ENCODE measurements at places on chromosomes 3 and 15.
A peak's percentile ranks its signal among the peaks of the same experiment; 100 is the strongest.

- DNase-seq, result no peak
Observed at GRCh38 chr3:149634573-149634972, 23.3 kb downstream of the WWTR1 start.

- no peak for DNase-seq
Observed at GRCh38 chr15:80609512-80609946, 85.6 kb upstream of the ABHD17C start.

GRCh38 chr3:5186089-5186857 lies 1.2 kb upstream of the EDEM1 start:
- peak; percentile 78 for DNase-seq

DNA sequence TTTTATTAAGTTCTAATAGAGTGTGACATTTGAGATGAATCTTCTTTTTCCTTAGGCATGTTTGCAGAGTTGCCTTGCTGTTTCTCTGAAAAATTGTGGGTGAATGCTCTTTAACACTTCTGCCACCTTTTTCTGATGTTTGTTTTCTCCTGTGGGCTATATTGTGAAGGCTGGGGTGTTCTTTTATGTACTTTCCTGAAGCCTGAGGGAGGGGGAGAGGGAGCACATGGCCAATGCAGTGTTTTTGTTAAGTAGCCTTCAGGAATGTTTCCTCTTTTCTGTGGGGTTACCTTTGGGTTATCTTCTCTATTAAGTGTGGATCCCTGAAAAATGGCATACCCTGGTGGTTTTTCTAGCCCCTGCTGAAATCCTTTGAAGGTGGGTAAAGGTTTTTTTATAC lies 50.2 kb downstream of the CMC1 start:
- no peak for DNase-seq

- no peak for DNase-seq
Observed at GRCh38 chr15:71444866-71445590, 329.8 kb downstream of the THSD4 start.

GRCh38 chr15:94674296-94674695 lies 442.9 kb downstream of the MCTP2 start:
- no peak for DNase-seq

- no peak for DNase-seq
Observed at GRCh38 chr3:124258057-124258500, 266.2 kb upstream of the ROPN1 start.

- no peak for DNase-seq
Observed at GRCh38 chr3:71709908-71710511, 15.2 kb downstream of the EIF4E3 start.

GRCh38 chr15:58490888-58491473 lies 59.2 kb downstream of the LIPC start:
- no peak for DNase-seq

DNA sequence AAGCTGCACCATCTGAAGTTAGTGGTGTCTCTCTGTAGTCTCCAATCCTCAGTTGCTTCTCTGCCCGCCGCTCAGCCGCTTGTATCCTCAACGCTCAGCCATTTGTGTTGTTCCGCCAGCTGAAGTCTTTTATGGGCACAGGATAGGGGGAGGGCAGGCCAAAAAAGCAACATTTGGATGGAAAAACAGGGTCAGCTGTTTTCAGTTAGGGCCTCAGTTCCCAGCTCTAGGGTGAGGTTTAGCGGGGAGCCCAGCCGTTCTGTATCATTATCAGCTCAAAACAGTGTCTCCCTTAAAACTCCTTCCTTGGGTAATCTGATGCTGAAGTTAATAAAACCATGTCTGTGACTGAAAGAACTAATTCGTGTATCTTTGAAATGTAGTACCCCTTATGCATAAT lies 329.5 kb upstream of the AZI2 start:
- no peak for DNase-seq

DNA sequence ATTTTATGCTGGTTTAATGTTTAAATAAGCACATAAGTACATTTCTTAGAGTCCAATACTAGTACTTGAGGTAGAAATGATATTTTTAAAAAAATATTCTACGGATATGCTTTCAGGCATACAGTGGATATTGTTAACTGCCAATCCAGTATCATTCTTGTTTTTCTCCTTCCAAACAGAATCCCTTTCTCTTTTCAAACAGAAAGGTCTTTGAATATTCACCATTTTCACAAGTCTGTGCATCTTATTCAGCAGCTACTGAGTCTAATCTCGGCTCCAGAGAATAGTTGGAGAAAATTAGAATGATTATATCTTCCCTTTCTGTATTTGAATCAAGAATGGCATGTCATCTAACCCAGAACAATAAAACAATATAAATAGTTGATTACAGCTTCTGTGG lies 174.5 kb downstream of the GOLGA6L6 start:
- DNase-seq, result no peak
